Left ventricle myocardium superior (tissue), 1 donor: ENCODE measurements at places on chromosomes 3 and 15.

DNA sequence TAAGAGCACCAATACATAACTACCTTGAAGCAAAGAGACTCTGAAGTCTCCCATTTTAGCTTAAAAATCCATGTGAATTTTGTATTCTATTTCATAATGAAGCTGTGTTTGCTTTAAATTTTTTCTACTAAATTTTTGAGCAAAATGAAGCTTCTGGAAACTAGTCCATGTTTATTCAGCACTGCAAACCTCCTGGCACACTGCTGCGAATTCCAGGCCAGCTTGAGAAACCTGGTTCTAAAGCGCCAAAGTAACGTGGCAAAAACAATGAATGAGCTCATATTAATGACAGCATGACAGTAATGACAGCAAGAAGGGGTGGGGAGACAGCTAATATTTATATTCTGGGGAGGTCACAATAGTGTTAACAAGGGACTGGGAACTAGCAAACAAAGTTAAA lies 25.7 kb downstream of the CEP152 start:
- DNase-seq = peak; percentile 55

DNA sequence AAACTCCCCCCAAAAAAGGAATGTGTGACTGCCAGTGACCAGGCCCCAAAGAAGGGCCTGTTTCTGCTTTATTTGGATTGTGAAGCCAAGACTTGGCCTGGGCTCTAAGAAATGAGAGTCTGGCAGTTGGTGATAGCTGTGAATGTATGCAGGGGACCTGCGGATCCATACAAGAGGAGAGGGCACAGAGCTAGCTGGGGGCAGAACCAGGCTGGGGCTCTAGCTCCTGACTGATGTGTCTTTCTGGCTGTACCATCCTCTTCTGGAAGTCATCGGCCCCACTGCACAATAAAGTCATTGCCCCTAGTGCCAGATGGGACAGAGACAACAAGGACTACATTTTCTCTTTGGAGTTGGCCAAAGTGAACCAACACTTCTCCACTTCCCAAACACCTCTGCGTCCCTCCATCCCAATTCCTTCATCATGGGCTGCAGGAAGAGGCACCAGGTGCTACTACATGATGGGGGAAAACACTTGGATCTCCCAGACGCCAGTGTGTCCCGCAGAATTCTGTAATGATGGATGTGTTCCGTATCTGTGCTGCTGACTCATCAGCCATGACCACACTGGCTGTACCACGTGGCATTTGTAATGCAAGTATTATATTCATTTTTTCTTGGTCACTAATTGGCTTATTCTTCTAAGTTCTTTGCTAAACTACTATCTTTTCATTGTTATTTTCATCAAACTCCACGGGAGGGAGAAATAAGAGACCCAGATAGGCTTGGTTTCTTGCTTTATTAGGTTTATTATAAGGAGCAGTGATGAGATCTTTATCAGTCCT lies 1.7 kb upstream of the PLA2G4F start:
- no peak for DNase-seq

DNA sequence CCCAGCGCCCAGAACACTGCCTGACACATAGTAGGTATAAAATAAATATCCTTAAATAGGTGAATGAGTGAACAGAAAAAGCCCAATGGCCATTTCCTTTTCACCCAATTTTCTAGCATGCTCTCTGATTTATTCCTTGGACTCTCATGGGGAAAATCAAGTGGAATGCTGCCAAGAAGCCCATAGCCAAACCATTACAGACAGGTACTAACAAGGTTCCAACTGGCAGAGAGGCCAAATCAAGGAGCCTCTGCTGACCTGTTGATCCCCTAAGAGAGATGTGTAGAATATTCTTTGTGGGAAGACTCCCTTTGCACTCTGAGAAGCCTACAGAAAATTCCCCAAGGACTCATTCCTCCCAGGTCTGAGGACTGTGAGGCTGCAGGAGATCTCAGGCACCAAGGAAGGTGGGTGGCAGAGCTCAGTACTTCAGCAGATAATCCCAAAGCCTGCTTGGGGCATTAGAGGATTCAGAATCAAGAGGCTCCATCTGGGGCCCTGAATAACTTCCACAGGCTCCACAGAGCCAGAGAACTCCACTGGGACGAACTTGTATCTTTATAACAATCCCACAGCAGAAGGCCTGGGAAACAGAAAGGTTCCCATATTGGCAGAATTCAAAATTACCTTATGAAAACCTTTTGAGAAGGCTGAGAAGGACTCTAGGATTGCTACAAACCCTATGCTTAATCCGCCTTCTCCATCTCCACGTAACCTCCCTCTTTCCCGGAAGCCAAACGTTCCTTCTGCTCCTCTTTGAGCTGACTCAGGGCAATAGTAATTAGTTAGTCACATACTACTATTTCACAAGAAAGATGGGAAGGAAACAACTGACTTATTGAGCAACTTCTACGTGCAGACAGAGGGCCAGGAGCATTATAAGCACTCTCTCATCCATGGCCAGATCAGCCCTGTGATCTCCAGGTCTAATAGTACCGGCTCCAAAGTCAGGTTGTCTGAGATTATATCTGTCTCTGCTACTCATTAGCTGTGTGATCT lies 34.5 kb downstream of the PRICKLE2 start:
- DNase-seq = no peak

GRCh38 chr3:161498259-161498921 lies 1.8 kb downstream of the OTOL1 start:
- DNase-seq = no peak

GRCh38 chr3:112333381-112334317 lies 693 bp downstream of the CD200 start:
- peak; percentile 30 for DNase-seq

DNA sequence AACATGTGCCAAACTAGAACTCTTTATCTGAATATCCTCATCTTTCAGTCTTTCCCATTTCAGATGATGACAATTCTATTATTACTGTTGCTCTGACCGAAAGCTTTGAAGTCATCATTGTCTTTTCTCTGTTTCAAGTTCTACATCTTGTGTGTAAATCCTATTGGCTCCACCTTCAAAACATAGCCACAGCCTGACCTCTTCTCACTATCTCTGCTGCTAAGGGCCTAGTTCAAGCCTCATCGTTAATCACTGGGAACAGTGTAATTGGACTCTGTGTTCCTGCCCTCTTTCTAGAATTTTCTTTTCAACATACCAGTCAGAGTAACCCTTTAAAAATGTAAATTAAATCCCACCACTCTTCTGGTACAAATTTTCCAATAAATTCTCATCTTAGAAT lies 105.1 kb downstream of the OXSM start:
- no peak for DNase-seq
